ENCODE measurements at places on chromosomes 6 and 20.

- no peak for DNase-seq
Observed at GRCh38 chr20:63923651-63924050, 28.7 kb downstream of the DNAJC5 start.

DNA sequence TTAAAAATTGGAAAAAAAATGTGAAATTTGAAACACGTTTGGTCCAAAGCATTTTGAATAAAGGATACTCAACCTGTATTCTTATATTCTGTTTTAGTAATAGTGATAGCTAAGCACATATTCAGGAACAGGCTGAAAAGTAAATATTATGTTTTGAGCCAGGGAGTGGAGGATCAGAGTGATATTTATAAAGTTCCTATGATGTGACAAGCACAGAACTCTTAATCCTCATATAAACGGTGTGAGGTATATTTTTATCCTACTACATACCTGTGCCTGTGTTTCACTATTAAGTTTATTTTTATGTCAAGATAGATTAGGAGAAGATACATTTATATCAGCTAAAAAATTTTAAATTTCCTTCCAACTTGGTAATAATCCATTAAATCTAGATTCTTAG lies 225.5 kb downstream of the EPHA7 start:
- no peak for DNase-seq

DNA sequence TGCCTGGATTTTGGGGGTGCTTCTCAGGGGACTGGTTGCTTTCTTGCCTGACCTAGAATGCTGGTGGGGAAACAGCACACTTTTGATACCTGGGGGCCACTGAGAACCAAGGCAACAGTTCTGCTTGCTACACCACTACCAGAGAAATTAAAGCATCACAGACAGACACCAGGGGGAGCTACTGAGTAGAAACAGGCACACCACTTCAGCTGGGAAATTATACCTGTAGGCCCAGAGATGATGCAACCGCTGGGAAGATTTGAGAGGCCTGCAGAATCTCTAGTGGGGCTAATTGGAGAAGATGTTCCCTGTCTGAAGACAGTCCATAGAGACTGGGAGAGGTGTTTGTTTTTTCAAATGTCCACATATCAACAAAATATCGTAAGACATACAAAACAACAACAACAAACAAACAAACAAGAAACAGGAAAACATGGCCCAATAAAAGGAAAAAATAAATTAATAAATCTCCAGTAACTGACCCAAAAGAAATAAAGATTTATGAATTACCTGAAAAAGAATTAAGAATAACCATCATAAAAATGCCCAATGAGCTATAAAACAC lies 129.4 kb upstream of the RIN2 start:
- peak; percentile 48 for DNase-seq

DNA sequence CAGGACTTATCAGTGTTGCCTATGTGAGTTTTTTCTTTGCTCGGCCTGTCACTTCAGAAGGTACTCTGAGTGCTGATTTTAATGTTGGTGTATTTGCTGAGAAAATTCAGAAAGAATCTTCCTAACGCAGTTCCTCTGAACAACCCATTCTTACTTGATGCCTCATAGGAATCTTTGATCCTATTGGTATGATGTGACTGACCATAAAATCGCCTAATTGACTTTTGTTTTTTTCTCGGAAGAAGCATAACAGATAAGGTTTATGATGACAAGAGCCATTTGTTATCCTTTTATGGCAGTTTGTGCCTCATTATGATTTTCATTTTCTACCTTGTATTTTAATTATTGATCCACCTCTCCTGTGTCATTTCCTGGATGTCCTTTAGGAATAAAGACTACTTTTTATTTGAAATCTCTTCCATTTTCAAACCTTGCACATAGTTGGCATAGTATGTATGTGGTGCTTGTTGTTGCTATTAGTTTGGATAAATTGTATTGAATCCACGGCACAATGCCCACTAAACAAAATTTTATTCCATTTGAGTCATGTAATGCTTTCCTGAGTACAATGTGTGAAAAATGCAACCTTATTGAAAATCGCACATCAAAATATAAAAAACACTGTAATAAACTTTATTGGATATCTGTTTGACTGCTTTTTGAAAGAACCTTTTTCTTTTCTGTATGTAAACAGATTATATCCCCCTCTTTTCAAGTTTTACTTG lies 37.3 kb downstream of the LRRC1 start:
- no peak for DNase-seq

DNA sequence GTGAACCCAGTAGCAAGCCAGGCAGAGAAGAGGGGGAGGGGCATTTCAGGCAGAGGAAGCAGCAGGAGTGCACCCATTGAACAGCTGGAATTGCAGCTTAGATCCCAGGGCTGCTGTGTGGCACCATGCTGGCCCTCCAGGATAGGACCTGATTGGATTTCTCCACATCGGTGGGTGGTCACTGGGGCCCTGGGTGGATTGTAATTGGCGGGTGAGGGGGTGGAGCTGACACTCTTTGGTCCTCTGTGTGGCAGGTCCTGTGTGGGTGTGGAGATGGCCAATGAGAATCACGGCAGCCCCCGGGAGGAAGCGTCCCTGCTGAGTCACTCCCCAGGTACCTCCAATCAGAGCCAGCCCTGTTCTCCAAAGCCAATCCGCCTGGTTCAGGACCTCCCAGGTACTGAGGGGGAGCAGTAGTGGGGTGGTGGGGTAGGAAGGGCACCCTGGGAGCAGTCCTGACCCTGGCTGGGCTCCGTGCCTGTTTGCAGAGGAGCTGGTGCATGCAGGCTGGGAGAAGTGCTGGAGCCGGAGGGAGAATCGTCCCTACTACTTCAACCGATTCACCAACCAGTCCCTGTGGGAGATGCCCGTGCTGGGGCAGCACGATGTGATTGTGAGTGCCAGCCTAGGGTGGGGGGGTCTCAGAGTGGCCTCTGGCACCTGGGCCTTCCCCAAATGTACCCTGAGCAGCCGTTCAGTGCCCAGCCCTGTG lies 4.4 kb downstream of the PCIF1 start:
- DNase-seq = no peak

DNA sequence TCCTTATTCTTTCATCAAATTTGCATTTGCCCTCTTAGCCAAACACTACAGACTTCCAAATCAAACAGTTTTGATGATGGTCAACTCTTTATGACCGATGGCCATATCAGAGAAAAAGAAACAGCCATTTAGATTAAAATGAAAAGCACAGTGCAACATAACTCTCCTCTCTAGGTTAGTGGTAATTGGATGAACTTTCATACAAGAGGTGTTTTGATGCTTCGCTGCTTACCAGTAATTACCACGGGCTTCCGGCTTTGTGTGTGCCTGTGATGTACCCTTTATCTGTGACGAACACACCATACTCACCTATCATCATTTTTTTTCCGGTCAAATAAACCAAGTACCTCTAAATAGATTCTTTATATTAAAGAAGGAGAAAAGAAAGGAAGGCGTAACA lies 181.8 kb downstream of the FOXA2 start:
- peak; percentile 39 for DNase-seq

DNA sequence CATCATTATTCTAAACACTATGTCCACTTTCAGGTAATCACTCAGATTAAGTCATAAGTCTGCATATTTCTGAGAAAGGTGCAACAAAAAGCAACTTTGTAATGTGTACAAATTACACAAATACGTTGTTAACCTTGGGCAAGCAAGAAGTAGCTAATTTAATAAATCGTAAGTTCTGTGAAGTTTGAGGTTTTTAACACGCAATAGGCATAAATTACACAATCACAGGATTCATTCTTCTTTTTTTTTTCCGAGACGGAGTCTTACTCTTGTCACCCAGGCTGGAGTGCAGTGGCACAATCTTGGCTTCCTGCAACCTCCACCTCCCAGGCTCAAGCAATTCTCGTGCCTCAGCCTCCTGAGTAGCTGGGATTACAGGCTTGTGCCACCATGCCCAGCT lies 57.2 kb upstream of the F13A1 start:
- no peak for DNase-seq

DNA sequence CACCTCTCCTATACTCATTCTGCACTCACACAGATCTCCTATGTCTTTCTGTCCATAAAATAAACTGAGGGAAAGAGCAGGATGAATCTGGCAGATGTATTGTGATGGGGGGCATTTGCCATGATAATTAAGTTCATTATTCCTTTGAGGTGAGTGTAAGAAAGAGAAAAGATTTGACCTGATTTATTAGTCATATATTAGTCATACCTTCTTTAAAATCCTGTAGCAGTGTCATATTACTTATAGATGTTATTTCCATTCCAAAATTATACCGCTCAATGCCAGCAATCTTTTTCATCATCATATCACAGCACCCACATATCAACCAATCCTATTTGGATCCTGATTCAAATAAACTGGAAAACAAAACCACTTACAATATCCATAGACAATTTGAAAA lies 733.3 kb upstream of the SLC35B3 start:
- no peak for DNase-seq

- no peak for DNase-seq
Observed at GRCh38 chr20:64057628-64058498, 5.1 kb upstream of the TCEA2 start.

GRCh38 chr6:33633462-33634158 lies 12.5 kb downstream of the ITPR3 start:
- DNase-seq = peak; percentile 8

GRCh38 chr6:41427642-41428335 lies 92.4 kb downstream of the NCR2 start:
- peak; percentile 54 for DNase-seq

DNA sequence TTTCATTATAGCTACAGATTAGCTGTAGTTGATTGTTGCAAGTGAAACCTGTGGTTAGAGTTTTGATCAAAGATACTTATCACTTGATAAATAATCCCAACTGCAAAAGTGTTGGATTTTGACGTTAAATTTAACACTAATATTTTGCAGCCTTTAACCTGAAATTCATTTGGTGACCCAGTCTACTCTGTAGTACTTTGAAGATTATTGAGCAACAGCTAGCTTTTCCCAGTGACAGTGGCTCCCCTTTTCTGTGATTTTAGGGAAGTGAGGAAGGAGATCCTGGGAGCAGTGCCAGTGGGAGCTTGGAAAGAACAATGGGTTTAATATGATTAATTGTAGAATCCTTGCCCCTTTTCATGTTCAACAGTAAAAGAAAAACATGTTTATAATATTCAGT lies 76.9 kb downstream of the NCOA3 start:
- no peak for DNase-seq

- no peak for DNase-seq
Observed at GRCh38 chr20:57628047-57628961, 8.1 kb upstream of the ZBP1 start.

- DNase-seq = no peak
Observed at GRCh38 chr20:37311710-37312355, 22.4 kb downstream of the MANBAL start.

DNA sequence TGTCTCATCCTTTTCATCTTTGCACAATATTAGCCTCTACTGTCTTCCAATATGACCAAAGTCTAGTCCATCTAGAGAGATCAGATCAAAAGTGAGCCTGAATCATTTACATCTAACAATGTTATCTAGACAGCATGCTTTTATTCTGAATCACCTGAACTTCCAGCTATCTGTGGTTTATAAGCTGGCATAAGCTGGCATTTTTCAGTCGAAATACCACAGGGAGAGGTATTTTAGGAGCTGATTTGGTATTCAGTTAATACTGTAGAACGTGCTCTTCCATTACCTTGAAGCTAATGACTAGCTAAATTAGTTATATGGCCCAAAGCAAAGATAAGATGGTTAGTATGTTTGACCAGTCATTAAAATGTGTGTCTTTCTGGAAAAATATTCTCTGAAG lies 188.3 kb upstream of the AGPAT4 start:
- no peak for DNase-seq

DNA sequence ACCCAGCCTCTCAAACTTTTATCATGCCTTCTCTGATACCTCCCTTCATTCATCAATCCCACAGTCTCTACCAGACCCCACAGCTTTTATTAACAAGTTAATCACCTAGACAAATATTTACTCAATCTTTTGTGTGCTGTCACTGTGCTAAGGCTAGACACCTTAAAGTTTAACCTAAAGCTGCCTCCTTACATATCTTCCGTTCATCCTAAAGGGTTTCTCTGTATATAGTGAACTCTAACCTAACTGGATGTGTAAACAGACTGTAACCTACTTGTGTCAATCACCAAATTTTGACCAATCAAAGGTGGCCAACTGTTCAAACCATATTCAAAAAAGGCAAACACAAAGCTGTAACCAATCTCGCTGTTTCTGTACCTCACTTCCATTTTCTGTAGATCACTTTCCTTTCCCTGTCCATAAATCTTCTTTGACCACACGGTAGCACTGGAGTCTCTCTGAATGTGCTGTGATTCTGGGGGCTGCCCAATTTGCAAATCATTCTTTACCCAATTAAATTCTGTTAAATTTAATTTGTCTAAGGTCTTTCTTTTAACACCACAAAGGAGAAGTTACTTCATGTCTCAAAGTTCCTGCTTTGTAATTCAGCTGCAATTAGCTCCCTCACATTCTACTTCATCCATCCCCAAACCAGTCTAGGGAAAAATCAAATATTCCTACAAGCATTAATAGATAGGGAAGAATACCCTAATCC lies 72.5 kb downstream of the ARHGAP18 start:
- DNase-seq = peak; percentile 41

GRCh38 chr6:47250302-47250701 lies 59.4 kb downstream of the TNFRSF21 start:
- no peak for DNase-seq

DNA sequence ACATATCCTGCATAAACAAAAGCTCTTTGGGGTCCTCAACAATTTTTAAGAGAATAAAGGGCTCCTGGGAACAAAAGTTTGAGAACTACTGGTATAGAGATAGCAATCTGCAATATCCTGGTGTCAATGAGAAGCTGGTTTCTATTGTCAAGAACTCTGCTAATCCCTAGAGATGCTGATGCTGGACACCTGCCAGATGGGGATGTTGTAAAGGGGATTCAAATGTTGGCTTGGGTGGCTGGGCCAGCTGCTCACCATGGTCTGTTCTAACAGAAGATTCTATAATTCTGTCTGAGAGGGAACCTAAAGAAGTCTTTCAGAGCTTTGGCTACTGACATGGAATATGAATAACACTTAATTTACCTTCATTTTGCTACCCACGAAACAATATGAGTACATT lies 137.8 kb downstream of the BTBD9 start:
- no peak for DNase-seq

- DNase-seq = no peak
Observed at GRCh38 chr6:12543953-12544352, 172.6 kb upstream of the PHACTR1 start.

- no peak for DNase-seq
Observed at GRCh38 chr20:49892817-49893216, 22.5 kb downstream of the SPATA2 start.

GRCh38 chr6:72952808-72953630 lies 272.3 kb downstream of the KHDC1L start:
- DNase-seq = peak; percentile 32

Measured in NCI-H774 (cell line).